ENCODE measurements at places on chromosomes 12 and 14.

- no peak for DNase-seq
These were observed 333.7 kb downstream of the GLT1D1 start for GRCh38 chr12:129186952-129187351.

GRCh38 chr14:93915800-93916199, 11.3 kb upstream of the FAM181A start:
- DNase-seq: no peak

DNA sequence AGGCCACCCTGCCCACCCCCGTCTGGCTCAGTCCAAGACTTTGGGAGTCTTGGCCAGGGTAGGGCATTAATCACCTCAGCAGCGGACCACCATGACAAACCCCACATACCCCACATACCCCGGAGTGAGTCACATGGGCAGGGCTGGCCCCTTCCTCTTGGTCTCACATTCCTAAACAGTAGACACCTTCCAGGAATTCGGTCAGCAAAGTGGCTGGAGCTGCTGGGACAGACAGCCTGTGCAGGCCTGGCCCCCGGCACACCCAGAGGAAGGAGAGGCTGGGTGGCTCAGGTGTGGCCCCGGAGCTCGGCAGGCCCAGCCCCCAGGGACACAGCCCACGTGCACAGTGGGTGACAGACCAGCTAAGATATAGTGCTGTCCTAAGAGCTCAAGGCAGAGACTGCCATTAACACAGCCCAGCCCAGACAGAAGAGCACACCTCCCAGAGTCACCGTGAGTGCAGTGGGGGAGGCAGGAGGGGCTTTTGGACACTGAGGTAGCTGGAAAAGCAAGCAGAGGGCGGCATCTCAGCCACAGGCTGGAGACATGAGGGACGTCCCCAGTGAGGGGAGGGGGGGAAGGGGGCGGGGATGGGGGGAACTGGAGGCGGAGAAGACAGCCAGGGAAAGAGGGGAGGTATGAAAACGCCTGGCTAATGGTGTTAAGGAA, 24.0 kb downstream of the CCDC85C start:
- DNase-seq: no peak

- DNase-seq: no peak
These were observed 117.8 kb downstream of the PLXNC1 start for GRCh38 chr12:94265966-94266745.

GRCh38 chr12:4147031-4147481, 126.5 kb upstream of the CCND2 start:
- DNase-seq: no peak

GRCh38 chr12:59716043-59716442, 120.2 kb downstream of the SLC16A7 start:
- DNase-seq: no peak

GRCh38 chr12:55188974-55189556, 31.8 kb upstream of the OR10A7 start:
- no peak for DNase-seq

DNA sequence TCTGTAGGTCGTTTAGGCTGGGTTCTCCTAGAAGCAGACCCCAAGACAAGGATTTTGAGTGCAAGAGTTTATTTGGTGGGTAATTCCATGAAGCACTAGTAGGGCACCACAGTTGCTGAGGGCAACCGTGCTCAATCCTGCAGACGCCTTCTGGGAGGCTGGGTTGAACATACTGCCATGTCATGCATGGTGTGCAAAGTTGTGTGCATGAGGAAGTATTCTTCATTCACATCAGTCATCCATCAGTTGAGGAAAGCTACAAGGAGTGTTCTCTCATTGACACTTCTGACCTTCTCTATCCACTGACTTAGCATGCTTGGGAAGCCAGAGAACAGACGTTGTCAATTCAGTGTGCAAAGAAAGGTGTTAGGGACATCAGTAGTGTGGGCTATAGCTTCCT, 179.2 kb downstream of the PTPN11 start:
- no peak for DNase-seq

DNA sequence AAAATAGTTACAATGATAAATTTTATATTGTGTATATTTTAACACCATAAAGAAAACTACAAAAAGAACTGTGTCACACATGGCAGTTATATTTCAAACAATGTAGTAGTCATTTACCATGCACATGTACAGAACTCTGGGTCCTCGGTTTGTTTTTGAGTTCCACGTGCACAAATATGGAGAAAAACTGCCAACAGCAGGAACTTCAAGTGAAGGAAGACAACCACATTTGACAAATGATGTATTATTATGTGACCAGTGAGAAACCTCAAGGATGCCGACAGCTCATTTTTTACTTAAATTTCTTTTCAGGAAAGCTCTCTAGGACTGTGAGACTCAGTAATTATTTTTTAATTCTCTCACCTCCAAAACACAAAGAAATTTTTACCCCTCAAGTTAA, 244.2 kb upstream of the USP15 start:
- DNase-seq: no peak

GRCh38 chr14:62289471-62289870, 527.3 kb downstream of the SNAPC1 start:
- DNase-seq: no peak

- no peak for DNase-seq
These were observed 106.3 kb downstream of the PTPRO start for GRCh38 chr12:15428632-15429031.

DNA sequence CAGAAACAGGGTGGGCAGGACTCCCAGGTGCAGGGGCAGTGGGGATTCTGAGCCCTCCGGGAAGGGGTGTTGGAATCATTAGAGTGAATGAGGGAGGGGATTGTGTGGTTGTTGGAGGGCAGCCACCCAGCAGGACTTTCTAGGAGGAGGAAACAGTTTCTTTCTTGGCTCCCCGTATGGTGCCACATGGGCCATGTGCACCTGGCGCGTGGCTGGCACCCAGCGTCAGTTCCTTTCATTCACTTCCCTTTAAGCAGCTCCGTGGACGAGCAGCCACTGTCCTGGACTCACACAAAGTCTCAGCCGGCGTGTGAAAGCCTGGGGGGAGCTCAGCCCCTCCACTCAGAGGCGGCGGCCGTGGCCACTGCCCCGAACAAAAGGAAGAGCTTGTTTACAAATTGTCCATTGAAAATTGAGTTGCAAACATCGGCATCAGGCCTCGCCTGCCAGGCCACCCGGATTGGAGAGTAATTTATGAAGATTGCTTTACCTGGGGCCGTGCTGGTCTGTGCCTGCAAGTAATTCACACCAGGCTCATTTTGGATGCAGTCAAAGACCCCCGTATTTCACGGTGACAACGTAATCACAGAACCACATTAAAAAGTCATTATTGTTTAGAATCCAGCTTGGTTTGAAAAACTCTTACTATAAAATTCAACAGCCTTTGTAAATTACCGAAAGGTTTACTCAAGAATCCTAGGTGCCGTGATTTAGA, 101.7 kb upstream of the C14orf180 start:
- no peak for DNase-seq

DNA sequence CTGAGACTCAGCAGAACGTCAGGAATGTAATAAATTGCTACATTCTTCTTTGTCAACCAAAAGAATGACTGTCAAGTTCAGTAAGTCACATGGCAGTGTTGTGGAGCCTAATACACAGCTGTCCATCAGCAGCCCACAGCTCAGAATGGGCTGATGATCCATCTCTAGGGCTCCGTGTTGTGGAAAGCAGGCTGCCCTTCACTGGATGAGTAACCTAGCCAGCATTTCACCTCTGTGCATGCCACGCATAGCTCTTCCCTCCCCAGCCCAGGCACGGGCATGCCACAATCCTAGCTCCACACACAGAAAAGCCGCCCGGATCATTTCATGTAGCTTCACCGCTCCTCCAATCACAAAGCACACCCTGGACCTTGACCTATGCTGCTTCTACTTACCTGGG, 878.0 kb upstream of the TMEM132C start:
- no peak for DNase-seq

- DNase-seq: no peak
These were observed 28.4 kb downstream of the PZP start for GRCh38 chr12:9179781-9180180.

DNA sequence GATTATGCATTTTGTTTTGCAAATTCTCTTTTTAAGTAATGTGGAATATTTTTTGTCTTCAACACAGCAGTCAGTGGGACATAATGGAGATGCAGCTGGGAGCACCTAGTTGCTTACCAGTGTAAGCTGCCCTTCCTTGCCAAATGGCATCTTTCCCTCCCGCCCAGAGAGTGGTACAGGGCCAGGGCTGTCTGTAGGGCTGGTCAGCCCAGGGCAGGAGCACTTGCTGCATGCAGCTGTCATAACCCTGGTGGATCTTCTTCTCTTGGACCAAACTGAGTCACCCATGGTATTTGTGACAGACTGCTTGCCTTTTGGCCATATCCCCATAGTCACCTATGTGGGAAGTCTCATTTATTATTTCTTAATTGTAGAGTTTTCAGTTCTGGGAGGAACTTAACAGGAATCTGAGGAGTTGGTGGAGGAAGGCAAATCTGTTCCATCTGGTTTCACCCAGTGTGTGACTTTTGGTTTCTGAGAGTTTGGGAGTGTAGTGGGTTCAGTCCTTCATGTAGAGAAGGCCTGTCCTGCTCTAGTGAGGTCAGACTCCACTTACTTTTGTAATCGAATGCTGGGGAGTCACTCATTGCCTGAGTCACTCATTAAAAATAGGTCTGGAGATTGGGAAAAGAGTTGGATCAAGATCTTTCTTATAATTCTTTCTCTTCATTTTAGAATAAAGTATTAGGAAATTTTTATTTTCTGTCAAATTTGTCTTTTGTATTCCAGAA, 62.0 kb upstream of the ASPG start:
- no peak for DNase-seq

GRCh38 chr14:89060191-89060590, 235.7 kb downstream of the TTC8 start:
- DNase-seq: no peak

DNA sequence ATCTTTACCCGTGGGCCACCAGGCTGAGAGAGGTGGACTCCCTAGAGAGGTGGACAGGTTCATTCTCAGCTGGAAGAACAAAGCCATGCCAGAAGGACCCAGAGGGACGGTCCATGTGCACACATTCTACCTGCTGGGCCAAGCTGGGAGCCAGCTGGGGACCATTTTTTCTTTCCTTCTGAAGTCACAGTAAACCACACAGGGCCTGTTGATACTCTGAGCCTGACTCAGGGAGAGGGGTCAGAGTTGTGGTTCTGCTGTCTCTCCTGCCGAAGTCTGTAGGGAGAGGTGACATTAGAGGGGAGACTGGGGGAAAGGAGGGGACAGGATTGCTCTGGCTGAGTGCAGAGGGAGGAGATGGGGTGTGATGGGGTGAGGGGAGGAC, 148.6 kb downstream of the TSPAN9 start:
- no peak for DNase-seq

DNA sequence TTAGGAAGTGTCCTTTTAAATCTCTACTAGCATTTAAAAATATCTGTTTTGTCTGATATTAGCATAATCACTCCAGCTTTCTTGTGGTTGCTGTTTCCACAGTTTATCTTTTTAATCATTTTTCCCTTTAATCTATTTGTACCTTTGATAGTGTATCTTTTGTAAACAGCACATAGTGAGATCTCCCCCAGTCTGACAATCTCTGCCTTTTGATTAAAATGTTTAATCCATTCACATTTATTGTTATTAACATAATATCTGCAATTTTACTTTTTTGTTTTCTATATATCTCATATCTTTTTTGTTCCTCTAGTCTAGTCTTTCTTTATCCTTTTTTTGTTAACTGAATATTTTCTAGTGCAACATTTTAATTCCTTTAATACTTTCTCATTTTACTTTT, 104.2 kb downstream of the RPS6KA5 start:
- no peak for DNase-seq

DNA sequence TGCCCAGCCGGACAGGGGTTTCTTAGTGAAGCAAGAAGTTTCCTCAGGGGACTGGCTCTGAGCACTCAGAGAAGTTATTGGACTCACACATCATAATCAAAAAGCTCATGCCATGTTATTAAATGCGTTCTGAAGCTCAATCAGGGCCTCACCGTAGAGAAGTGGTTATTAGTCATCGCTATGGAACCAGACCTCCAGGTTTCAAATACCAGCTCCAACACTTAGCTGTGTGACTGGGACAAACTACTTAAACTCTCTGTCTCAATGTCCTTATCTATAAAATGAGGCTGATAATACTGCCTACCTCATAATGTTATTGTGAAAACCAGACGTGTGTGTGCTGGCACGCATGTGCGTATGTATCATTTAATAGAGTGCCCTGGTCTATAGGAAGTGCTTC, 7.3 kb downstream of the STAT6 start:
- DNase-seq: no peak

DNA sequence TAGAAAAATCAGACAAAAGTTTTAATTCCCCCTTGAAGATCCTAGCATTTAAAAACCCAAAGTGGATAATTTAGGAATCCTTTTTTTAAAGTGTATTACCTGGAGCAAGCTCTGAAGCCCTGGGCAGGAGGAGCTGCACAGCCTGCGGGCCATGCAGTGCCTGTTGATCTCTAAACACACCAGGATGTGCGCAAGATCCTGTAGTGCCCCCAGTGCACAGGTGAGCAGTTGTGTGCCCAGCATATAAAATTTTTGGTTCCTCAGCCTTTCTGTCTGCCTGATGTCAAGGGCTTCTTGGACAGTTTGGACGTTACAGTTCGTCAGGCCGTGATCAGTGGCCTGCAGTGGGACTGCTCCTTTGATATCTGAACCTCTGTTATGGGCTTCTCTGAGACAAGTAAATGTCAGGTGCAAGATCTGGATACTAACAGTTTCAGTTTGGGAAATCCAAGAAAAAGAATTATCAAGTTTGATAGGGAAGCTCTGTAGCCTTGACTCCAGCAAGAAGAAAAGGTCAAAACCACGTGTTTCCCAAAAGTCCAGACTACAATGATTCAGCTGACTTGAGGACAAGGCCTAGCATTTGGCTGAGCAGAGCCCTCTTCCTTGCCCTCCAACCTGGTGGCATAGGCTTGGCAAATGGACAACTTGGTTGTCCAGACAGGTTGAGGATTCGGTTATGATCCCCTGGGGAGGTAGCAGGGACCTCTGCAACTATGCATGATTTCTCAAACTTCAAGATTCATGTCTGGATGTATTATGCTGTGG, 1.0 kb downstream of the ATXN7L3B start:
- no peak for DNase-seq

Measured in stimulated activated CD4-positive, alpha-beta T cell treated with anti-CD3 and anti-CD28 coated beads, TNF-alpha, amount 100 ng/mL, for 1 hour (primary cell).